ENCODE measurements at places on chromosomes 7 and 10.

GRCh38 chr7:48108959-48109847 lies 20.1 kb downstream of the UPP1 start:
- no peak for DNase-seq

GRCh38 chr10:128875030-128875744 lies 591.9 kb upstream of the MGMT start:
- no peak for DNase-seq

GRCh38 chr10:102648889-102649796 lies 4.9 kb downstream of the TRIM8 start:
- no peak for DNase-seq

DNA sequence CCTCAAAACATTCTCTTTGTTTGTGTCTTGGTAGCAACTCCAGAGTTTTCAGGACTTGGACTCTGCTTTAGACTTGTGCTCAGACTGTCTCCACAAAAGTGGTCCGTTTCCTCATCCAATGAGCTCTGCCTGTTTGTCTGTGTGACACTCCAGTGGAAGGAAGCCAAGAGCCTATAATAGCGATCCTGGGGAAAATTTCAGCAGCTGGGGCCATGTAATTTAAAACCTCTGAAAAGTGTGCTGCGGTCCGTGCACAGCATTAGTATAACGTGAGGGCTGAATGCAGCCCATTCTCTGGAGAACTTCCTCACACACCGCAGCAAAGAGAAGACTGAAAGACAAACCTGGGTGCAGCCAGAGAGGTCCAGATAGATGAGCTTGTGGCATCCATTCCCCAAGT lies at the start of gene LRRC17:
LRRC17 (plus strand) TSS at position 259 of the 400 bp plus-strand sequence. CDS start 20,914 bp downstream, outside the sequence.
- DNase-seq, result no peak

- no peak for DNase-seq
Measured at GRCh38 chr10:123884351-123884906, 7.2 kb downstream of the CPXM2 start.

DNA sequence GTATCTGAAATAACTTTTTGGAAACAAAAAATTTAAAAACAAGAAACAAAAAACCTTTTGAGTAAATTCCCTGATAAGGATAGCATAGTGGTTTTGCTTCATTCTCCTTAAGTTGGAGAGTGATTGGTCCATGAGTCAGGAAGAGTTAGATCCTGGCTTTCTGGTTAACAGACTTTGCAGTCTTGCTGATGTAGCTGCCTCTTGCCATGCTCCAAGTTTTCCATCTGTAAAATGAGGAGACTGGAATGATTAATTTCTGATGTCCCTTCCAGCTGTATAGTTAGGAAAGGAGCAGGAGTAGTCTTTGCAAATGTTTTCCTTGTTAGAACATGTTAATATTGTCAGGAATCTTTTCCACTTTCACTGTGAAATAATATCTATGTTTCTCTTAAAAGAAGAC lies 266.6 kb downstream of the DNAJB9 start:
- no peak for DNase-seq

DNA sequence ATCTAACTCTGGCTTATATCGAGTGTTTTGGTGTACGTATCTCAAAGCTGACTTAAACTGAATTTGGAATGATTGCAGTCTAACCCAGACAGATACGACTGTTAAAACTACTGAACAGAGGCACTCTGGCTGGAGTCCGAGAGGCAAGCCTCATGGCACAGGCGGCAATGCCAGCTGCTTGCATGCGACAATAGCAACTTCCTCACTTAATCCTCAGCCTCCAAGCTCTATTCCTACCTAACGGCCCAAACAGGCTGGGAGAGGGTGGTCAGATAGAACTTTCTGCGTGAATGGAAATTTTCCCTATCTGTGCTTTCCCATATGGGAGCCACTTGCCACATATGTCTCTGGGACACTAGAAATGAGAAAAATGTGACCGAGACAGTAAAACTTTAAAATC lies 292.0 kb upstream of the KLF6 start:
- no peak for DNase-seq

- DNase-seq, result no peak
Measured at GRCh38 chr7:112970771-112971170, 115.9 kb downstream of the GPR85 start.

DNA sequence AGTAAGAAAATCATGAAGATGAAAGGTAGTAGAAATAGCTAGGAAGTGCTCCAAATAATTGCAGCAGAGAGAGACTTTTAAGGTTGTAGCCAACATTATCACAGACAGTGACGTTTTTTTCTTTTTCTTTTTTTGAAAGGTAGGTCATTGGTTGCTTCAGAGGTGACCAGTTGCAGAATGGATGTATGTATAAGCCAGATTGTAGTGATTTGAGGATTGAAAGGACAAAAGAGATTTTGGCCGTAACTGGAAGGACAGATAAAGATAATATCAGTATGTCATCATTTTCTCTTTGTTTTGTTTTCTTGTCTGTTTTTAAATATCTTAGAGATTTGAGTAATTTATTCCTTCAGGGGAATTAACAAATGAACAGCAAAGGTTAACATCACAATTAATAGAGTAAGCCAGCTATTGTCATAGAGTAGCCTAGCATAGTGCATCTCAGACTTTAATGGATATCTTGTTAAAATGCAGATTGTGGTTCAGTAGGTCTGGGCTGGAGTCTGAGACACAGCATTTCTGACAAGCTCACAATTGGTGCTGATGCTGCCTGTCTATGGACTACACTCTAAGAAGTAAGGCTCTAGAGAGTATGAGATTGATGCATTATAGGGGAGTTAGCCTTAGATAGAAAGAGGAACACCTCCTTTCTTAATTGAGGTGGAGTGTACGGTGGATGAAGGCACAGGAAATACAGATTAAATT lies 28.3 kb downstream of the CDK13 start:
- DNase-seq, result peak; percentile 25

DNA sequence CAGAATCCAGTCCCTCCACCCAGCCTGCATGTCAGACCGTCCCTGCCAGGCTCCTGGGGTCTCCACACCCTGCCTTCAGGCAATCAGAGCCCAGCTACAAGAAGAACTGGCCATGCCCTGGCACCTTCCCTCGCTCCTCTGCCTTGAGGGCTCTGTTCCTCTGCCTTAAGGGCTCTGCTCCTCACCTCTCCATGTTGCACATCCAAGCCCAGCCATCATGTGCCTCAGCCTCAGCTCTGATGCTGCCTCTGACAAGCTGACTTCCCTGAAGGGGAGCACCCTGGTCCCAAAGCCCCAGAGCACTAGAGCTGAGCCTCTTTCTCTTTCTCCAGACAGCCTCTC lies 50.3 kb upstream of the ANTXRL start:
- DNase-seq, result no peak

GRCh38 chr10:24982319-24983112 lies 30.1 kb upstream of the PRTFDC1 start:
- DNase-seq, result no peak

GRCh38 chr7:112790586-112791003 lies 402 bp upstream of the TMEM168 start:
- DNase-seq, result peak; percentile 56
